Fibroblast of skin of scalp (primary cell): ENCODE measurements at places on chromosomes 7 and 10.

DNA sequence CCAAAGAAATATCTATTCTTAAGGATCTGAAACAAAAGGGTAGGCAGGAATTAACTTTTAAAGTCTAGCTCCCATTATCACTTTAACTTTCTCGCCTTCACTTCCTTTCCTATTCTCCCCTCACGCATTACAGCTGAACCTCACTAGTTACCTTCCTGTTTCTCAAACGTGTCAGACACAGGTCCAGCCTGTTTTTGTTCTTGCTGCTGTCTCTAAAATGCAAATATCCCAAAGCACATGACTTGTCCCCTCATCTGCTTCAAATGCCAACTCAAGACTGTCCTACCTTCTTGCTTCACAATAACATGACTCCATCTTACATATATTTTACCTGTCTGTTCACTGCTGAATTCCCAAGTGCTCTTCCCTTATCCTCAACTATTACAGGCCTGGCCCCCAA, 17.6 kb downstream of the ZDHHC6 start:
- no peak for DNase-seq

- no peak for DNase-seq
Measured at GRCh38 chr7:77537778-77538280, 734 bp downstream of the PTPN12 start.

GRCh38 chr10:127399668-127400067, 149.4 kb upstream of the NPS start:
- DNase-seq: no peak

DNA sequence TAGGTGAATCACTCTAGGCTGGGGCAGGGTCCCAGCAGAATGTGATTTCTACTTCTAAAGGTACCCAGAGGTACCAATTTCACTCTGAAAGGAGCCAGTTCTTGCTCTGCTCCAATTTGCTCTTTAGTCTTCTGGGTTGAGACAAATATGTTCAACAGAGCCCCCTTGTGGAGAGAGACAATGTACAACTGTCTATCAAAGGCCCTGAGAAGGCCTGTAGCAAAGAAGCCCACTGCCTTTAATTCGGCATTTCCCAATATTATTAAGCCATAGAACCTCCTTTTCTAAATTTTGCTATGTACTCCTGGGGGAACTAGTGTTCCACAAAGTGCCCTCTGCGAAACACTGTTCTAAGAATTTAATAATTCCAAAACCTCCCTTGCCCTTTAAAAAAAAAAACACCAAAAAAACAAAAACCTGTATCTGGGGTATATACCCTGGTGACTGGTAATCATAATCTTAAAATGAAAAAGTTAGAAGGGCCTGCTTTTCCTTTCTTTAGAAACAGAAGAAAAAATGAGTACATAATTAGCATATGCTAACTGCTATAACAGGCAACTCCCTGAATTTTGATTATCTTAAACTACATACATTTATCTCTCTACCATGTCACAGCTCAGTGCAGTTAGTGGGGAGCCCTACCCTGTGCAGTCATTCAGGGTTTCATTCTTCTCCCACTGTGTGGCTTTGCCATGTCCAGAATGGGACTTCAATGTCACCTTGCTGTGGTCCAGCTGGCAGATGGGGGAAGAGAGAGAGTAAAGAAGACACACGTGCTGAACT, 160.9 kb upstream of the BMPER start:
- DNase-seq: no peak

DNA sequence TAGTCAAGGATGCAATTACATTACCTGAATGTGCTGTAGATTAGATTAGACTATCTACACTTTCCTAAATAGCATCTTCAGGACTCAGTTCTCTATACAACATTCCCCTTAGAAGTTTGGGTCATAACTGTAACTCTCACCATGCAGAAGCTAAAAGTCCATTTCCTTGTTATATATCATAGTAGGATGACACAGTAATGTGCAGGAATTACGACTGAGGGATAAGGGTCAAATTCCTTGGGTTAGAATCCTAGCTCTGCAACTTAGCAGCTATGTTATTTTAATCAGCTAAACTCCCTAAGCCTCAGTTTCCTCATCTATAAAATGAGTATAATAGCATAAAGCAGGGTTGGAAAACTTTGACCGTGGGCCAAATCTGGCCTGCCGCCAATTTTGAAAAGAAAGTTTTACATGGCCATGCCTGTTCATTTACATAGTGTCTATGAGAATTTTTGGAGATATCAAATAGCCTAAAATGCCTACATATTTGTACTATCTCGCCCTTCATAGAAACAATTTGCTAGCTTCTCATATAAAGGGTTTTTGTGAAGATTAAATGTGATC, 14.8 kb downstream of the NRCAM start:
- no peak for DNase-seq

DNA sequence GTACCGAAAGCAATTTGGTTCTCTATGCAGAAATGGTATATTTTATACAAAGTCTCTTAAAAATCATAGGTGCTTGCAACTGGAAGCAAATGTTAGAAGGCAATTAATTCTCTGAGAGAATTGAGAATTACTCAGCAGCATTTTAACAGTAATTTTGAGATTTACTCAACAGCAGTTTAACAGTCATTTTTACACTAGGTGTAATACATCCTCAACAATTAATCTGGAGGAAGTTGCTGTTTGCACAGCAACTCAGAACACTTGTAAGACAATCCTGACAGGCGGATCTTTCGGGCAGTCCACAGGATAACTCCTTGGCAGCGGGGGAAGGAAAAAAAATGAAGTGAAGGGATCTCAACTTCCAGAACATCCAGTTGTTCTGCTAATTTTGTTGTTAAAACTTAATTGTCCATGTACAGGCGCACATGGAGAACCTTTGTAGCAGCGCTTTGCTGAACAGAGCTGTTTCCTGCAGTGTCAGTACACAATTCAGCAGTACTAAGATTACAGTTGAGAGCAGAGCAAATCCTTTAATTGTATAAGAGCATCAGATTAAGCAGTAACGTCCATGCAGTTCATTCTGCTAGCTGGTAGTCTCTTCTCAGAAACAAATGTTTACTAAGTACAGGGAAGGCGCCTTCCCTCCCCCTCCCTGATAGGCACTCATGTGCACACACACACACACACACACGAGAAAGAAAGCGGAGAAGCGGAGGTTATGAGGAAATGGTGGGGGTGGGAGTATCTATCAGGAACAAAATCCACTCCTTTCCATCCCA, 43.8 kb downstream of the ENO4 start:
- no peak for DNase-seq

GRCh38 chr10:103852189-103852711, 3.1 kb downstream of the SH3PXD2A start:
- DNase-seq: no peak

DNA sequence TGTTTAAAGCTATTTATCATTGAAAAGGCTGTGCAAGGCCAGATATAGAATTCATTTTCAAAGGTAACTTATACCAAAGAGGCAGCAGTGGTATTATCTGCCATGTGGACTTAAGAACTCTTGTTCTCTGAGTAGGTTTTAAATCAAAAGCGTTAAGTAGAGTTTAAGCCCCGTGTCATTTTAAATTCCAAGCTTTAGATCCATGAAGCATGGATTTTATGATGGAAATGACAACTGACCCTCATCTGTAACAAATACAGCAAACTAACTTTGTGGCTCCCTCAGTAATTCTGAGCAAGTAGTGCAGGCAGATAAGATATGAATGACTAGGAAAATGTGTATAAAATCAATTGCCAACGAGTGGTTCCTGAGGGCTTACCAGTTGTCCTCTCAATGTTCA, 247.0 kb downstream of the WDR11 start:
- no peak for DNase-seq

DNA sequence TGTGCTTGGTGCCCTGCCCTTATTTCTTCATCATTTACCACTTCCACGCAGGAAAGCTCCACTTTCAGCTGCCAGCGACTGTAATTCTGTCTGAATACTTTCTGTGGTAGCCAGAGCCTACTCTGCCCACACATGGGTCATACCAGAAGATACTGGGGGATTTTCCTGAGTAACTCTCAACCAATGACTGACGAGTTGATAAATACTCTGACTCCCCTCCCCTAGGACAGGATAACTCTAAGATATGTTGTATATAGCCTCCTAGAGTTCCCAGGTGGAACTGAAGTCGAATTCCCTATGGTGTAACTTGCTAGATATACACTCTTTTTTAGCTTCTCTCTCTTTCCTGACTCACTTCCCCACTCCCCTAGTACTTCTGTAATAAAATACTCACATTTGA, 29.8 kb downstream of the SEM1 start:
- no peak for DNase-seq

DNA sequence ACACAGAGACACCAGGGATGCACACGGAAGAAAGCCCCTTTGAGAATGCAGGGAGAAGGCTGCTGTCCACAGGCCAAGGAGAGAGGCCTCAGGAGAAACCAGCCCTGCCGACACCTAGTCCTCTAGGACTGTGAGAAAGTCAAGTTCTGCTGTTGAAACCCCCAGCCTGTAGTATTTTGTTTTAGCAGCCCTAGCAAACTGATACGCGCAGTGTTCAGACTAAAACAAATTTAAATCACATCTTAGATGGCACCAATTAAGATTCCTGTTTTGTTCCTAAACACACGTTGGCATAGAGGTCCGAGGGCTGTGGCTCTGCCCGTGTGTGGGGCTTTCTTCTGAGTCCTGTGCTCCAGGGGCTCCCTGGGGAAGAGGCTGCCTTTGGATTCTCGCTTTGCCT, 21.7 kb downstream of the LMTK2 start:
- DNase-seq: no peak

- no peak for DNase-seq
Measured at GRCh38 chr10:61798713-61799112, 102.8 kb upstream of the ARID5B start.

- DNase-seq: no peak
Measured at GRCh38 chr7:481219-481930, 38.3 kb downstream of the PDGFA start.

DNA sequence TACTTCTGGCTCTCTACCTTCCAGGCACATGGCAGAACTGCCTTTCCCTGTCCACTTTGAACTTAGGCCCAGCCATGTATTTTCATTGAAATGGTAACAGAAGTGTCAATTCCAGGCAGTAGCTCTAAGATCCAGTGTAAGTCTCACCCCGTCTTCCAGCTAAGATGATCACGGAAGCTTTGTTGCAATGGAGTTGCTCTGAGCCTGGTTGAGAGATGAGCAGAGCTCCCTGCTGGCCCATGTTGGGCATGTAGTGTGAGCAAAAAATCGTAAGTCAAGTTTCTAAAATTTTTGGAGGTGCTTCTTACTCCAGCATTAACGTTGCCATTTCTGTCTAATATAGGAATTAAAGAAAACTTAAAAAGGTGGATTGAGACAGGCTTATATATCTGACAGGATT, 274.4 kb downstream of the IPMK start:
- DNase-seq: no peak

DNA sequence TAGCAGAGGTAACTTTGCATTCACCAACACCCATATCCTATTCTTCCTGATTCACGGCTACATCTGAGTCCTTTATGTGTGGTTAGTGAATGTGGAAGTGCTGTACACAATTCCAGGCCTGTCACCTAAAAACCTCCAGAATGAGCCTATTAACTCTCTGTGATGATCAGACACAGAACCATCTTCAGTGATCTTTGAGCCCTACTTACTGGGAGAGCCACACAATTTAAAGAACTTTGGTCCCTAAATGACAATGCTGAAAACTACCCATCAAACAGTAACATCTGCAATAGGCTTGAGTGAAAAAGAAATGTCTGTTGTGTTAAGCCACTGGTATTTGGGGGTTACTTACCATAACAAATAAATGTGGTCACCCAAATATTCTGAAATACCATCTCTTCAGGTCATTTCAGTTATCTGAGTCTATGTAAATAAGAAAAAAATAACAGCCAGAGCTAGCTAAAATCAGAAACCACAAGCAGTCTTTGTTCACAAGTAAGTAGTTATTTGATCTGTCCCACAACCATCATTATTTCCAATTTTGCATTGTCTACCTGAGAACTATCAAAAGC, 145.7 kb downstream of the HGF start:
- peak; percentile 62 for DNase-seq

DNA sequence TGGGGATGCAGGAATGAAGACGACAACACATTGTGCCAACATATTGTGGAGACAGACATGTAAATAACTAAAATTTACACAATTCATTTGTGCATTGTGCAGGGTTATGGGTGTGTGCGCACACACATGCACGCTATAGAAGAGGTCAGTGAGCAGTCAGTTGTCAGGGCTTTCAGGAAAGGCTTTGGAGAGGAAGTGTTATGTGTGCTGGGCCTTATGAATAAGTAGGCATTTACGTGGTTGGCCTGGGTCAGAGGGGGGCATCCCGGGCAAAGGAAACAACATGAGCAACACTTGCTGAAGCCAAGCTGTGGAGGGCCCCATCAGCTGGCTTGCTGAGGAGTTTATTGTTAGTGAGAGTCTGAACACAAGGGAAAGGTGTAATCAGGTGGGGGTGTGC, 4.1 kb downstream of the PRXL2A start:
- no peak for DNase-seq

GRCh38 chr10:7408291-7409044, 2.4 kb downstream of the SFMBT2 start:
- no peak for DNase-seq

DNA sequence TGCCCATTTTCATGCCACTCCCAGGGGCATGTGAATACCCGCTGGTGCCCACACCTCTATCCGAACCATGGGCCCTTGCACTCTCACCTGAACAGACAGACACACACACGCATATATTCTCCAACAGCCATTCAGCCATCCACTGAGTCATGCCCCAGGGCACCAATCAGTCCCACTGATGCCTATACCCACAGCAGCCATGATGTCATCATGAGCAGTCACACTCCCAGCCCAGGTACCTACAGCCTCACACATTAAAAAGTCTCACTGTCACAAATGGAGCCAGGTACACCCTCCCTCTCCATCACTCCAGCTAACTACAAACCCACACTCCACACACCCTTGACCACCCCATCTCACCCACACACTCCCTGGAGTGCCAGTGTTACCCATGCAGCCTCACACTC, 12.2 kb downstream of the VSIR start:
- no peak for DNase-seq

DNA sequence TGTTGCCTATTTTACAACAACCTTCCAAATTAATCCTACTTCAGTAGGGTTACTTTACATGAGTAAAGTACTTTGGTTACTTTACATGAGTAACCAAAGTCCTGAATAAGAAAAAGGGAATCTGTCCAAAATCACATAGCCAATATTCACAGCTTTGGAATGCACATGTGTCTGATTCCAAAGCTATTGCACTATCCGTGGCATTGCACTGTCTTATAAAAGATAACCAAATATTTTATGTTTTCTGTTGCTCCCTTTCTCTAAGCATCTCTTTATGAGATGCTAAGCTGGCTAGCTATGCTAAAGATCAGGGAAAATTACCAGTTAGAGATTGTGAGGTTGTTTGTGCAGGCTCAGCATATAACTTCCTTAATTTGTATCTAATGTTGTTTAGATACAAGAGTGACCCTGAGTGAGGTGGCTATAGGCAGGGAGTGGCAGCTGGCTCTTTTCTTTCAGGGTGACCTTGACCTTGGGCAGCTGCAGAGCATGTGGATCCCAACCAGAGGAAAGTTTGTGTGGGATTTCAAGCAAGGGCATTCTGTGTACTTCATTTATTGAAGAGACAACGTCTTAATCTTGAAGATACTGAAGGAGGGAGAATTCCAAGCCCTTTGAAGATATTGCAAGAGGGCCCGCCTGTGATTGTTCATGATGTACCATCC, 366.1 kb upstream of the ANKRD30A start:
- DNase-seq: peak; percentile 87

GRCh38 chr10:117165538-117166417, 27.7 kb upstream of the VAX1 start:
- peak; percentile 48 for DNase-seq
